GF-D8 (cell line): ENCODE measurements at places on chromosomes 1 and 21.
A peak's percentile ranks its signal among the peaks of the same experiment; 100 is the strongest.

DNA sequence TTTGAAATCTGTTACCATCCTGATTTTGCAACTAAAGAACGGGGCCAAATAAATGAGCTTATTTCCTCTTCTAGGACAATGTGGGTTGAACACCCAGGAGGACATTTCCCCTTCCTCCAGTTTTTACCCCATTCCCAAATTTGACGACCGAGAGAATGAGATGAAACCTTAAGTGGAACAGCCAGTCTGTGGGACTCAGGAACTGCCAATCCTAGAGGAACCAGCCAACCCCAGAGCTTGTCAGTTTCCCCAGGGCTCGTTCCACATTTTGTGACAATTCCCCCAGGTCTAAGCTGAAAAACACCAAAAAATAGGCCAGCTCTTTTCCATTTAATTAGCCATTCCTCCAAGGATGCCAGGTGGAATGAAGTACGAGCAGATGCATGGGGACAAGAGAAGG lies 21.3 kb upstream of the MAPKAPK2 start:
- no peak for DNase-seq

- DNase-seq = no peak
Measured at GRCh38 chr1:32240140-32240951, 6.7 kb upstream of the FAM167B start.

DNA sequence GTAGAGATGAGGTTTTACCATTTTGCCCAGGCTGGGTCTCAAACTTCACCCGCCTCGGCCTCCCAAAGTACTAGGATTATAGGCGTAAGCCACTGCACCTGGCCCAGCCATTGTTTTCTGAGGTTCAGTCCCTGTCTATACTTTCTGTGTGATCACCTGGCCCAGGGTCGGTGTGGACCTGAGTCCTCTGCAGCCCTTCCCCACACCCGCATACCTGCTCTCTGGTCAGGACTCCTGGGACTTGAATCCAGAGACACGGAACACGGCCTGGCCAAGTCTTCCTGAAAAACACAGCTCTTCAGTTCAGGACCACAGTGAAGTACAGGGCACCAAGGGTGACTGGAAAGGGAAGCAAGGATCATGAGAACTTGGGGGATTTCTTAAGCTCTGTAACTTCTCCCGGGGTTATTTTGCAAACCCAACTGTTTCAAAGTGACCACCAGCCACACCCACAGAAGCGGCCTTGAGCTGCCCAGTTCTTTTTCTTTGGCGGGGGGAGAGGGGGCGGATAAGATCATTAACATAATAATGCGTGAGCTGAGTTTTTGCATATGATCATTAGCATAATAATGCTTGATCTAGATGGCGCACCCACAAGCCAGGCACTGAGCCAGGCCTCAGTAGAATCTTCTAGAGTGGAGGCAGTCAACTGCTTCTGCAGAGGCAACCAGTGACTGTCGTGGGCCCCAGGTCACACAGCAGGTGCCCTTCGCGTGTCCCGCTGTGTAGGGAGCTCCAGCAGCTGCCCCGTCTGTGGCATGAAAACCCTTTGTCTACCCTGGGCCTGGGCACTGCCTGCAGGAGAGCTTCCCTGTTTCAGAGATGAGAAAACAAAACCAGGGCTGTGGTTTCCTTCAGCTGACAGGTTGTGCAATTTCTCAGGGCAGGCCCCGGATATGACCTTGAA lies 1.7 kb upstream of the NADK start:
- peak; percentile 88 for DNase-seq

DNA sequence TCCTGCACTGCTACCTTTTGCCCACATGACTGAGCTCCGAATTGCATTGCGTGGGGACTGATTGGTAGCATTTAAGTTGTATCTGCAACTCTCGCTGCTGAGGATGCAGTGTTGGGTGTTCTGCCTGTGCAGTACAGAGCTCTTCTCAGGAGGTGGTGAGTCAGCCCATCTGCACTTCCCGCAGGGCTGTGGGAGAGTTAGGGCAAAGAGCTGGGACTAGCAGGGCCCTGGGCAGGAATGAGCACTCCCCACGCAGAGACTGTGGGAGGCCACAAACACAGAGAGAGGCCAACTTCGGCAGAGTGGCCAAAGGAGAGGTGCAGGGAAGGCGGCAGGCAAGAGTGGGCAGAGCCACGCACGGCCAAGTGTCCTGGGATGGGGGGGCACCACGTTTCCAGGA lies 244.7 kb downstream of the SIPA1L2 start:
- no peak for DNase-seq

GRCh38 chr21:45162809-45163208 lies 88.4 kb downstream of the ADARB1 start:
- DNase-seq = no peak

DNA sequence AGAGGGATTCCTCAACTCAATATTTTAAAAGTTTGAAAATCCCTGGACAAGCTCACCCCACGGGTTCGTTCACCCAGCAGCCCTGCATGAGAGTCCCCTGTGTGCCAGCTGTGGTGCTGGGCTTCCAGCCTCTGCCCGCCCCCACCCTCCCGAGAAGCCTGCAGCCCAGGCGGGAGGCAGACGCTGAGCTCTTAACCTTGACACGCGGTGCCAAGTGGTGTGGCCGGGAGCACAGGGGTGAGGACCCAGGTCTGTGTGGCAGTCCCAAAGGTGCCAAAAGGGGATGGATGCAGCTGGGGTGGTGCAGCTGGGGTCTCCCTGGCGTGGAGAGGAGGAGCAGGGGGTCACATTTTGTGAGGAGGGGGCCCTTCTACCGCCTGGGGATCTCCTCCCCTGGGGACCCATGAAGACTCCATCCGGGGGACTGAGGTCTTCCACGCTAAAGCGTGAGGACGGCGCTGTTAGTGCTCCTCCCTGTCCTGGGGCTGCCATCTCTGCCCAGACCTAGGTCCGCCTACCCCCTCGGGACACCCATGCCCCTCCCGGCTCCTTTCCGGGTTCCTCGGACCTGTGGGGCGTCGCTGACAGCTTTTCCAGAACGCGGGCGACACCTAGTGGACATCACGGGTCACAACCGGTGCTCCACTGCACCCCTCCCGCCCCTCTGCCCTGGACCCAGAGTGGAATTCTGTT lies 12.9 kb downstream of the PLA2G2F start:
- no peak for DNase-seq

DNA sequence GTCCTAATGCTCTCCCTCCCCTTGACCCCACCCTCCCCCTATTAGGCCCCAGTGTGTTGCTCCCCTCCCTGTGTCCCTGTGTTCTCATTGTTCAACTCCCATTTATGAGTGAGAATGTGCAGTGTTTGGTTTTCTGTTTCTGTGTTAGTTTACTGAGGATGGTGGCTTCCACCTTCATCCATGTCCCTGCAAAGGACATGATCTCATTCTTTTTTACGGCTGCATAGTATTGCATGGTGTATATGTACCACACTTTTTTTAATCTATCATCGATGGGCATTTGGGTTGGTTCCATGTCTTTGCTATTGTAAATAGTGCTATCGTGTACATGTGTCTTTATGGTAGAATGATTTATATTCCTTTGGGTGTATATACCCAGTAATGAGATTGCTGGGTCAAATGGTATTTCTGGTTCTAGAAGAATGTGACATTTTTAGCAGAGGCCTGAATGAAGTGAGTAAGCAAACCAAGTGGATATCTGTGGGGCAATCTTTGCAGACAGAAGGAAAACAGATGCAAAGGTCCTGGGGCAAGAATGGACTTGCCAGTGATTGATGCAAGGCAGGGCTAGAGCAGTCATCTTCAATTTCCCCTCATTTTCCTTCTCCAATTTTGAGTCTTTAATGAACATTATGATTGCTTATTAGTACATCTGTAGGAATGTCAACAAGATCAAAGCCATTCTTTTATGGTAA lies 50.2 kb downstream of the UBE4B start:
- DNase-seq = no peak

DNA sequence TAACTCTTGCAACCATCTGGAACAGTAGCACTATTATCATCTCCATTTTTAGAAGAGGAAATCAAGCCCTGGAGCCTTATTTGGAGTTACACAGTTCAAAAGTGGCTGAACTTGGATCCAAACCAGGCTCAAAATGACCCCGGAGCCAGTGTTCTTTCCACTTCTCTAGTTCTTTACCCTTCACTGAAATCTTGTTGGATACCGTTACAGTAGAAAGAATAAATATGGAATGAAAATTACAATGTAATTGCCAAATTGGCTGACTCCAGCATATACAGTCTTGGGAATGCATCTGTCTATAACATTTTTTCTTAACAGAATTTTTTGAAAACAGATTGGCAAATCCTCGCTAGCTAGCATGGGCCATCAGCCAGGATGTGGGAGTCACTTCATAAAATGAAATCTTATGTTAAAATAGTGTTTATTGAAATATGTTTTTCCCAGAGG lies 261.4 kb downstream of the CTH start:
- DNase-seq = no peak
